ENCODE measurements at places on chromosomes 5 and 9.

GRCh38 chr5:10747678-10748622, 13.1 kb downstream of the DAP start:
- DNase-seq = no peak

DNA sequence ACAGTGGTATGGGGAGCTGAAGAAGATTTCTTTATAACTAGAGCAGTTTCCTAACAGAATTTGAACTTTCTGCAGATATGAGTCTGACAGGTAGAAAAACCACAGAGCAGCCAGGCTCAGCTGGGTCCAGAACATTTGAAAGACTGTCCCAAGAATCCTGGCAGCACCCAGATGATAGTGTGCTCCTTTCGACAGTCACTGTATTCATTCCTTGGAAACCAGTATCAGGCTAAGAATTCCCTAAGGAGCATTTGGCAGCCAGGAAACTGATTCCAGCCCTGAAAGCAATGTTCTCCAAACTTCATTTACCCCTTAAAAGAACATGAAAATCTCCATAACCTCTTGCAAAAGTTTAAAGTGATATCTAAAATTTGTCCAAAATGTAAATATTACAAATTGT, 123.0 kb upstream of the MTAP start:
- DNase-seq = no peak

GRCh38 chr9:35914301-35914807, 5.1 kb downstream of the SPAAR start:
- DNase-seq = no peak

- no peak for DNase-seq
These were observed 24.6 kb downstream of the COL5A1 start for GRCh38 chr9:134666208-134666607.

- DNase-seq = no peak
These were observed 579 bp upstream of the NTRK2 start for GRCh38 chr9:84669013-84669287.

DNA sequence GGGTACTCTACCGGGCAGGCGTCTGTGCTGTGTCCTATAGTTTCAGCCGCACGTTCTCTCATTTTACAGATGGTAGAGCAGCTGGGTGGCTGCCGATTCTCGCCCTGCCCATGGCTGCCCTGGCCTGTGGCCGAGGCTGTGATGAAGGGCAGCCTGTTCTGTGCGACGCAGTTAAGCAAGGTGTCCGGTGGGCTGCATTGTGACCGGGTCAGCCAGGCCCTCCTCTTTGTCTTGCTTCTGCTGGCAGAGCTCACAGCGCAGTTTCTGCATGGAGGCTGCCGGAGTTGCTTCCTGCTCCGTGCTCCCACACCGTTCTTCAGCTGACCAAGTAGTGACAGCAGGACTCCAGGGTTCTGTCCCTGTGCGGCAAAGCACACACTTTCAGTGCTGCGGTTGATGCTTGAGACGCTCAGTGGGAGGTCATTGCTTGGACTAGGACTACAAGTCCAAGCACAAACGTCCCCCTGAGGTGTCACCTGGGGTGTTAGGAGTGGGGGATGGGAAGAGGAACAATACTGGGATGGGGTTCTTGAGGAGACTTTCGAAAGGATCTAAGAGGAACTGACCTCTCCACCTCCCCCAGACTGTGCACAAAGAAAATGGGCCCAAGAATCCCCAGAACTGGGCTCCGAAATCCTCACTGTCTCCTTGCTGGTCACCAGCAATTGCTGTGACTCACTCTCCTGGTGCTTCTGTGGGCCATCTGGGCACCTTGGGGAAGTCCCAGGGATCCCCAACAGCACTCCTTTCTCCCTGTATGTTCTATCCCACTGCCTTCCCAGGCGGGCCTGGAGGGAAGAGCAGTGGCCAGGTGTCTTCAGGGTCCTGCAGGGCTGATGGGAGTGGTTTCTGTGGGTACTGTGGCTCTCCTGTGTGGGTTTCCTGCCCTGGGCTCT, 58.2 kb downstream of the GADD45G start:
- no peak for DNase-seq

GRCh38 chr5:146921225-146921624, 42.7 kb upstream of the PPP2R2B start:
- DNase-seq = no peak
